ENCODE measurements at places on chromosomes 6 and 20.

DNA sequence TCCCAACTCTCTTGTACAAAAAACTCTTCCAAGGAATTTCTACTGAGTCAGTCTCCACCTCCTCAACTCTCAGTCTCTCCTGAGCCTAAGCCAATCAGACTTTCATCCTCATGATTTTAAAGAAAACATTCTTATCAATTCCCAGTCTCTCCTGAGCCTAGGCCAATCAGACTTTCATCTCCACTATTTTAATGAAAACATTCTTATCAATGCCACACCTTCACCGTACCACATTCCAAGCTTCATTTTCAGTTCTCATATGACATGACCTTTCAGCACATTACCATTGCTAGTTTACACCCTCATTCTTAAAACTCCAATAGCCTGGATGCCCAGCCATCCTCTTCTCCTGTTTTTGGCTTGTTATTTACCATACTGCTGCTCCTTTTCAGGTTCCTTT lies 42.5 kb downstream of the SYNE1 start:
- DNase-seq = no peak

DNA sequence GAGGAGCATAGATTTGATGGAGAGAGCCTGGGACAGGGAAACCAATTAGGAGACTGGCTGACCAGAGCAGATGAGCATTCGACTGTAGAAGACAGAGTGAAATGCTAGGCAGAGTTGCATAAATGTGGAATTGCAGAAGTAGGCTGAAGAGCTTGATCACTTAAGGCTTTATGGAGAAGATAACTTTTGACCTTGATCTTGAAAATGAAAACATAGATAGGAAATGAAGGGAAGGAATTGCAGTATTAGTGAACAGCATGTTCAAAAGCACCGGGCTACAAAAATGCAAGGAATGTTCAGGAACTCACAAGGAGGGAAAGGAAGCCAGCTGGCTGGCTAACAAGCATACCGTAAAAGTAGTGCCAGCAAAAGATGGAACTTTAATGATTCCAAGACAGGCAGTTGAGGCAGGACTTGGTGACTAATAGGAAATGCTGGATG lies 20.5 kb upstream of the LTV1 start:
- DNase-seq = no peak

DNA sequence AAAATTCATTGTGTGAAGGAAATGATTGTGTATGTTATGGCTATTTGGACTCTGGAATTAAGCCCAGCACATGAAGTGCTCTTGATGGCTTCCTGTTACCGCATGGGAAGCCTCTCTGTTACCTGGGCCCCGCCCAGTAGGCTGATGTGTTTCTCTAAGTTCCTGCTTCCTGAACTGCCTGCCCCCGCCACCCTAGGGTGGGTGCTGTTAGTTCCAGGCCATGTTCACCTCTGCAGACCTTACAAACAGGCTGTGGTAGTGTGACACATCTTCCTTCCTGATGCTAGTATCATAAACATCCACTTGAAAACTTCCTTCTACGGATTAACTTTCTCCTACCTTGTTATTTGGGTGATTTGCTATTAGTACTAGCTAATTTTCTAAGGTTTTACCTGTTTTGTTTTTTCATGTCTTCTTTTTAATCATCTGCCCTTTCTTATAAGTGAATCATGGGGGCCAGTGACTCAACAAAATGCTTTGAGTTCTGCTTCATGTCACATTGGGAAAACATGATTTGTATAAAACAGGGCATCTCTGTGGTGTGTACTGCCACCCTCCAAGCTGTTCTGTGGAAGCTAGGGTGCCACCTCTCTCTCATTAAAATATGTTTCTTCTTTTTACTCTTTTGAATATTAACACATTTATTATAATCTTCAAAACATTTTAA lies 40.6 kb downstream of the SH3BGRL2 start:
- DNase-seq = peak; percentile 5

- no peak for DNase-seq
These were observed 14.8 kb downstream of the ITPA start for GRCh38 chr20:3223994-3224680.

DNA sequence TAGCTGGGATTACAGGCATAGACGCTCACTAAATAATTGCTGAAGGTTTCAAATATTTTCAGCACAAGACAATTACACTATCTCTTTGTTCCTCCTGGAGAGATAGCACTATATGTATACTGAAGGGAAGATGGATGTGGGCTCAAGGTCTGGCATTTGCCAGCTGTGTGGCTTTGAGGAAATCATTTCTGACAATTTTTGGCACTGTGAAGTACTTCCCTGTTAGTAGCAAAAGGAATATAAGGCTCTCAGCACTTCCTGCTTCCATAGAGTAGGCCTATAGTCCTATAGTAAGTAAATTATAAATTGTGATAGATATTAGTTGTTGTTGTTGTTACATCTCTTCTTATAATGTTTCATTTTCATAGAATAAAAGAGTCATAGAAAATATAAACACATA lies 271.1 kb downstream of the SAMD5 start:
- no peak for DNase-seq

GRCh38 chr6:29424168-29424567 lies 9.4 kb downstream of the OR12D1 start:
- no peak for DNase-seq

GRCh38 chr6:17894191-17894590 lies 93.2 kb downstream of the KIF13A start:
- DNase-seq = no peak

Data from CD4-positive, alpha-beta memory T cell (primary cell).